ENCODE measurements at places on chromosomes 1 and 21.

GRCh38 chr1:204480515-204480914, 14.1 kb downstream of the PIK3C2B start:
- DNase-seq, result peak; percentile 40

DNA sequence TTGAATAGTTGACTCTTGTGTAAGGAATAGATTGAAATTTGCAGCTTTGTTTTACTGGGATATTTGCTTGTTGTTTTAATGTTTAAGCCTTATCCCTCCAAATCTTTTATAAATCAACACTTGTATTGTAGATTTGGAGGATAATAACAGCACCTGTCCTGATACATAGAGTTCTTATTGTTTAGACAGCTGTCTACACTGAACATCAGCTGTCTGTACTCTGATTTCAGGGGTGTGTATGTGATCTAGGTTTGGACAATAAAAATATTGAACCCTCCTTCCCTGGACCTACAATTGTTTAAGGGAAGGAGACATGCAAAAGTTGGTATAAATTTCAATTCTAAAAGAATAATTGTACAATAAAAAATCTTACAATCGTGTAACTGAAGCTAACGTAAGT, 48.3 kb upstream of the DPH5 start:
- DNase-seq, result no peak

- no peak for DNase-seq
These were observed 32.4 kb upstream of the SRP9 start for GRCh38 chr1:225745273-225745672.

DNA sequence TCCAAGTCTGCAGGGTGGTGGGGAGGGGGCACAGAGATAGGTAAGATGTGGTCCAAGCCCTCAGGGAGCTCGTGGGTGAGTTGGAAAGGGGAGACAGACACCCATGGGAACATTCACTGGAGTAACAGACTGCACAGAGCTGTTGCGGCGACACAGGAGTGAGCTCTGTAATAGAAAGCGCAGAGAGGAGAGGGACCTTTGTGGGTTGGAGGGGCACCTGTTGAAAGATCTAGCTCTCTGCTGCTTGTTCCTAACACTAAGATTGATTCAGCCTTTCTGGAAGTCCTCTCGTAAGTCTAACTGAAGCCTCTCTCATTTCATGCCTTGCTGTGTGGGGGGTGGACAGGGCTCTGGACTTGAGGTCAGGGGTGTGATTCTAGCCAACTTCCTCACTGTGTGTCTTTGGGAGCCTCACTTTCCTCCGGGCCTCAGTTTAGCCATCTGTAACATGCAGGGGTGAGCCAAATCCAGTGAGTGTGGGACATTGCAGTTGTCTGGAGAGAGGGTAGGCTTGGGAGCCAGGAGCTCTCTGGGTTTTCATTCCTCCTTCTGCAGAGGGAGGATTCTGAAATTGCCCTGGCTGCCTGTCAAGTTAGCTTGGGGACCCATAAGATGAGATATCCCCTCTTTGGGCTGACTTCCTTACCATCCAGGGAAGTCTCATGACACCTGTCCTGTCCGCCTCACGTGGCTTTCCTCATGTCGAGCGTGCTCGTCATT, 2.0 kb upstream of the ACOT11 start:
- peak; percentile 7 for DNase-seq

GRCh38 chr1:163834778-163835177, 513.0 kb downstream of the NUF2 start:
- no peak for DNase-seq

GRCh38 chr1:14094611-14095400, 394.8 kb downstream of the PRDM2 start:
- no peak for DNase-seq

DNA sequence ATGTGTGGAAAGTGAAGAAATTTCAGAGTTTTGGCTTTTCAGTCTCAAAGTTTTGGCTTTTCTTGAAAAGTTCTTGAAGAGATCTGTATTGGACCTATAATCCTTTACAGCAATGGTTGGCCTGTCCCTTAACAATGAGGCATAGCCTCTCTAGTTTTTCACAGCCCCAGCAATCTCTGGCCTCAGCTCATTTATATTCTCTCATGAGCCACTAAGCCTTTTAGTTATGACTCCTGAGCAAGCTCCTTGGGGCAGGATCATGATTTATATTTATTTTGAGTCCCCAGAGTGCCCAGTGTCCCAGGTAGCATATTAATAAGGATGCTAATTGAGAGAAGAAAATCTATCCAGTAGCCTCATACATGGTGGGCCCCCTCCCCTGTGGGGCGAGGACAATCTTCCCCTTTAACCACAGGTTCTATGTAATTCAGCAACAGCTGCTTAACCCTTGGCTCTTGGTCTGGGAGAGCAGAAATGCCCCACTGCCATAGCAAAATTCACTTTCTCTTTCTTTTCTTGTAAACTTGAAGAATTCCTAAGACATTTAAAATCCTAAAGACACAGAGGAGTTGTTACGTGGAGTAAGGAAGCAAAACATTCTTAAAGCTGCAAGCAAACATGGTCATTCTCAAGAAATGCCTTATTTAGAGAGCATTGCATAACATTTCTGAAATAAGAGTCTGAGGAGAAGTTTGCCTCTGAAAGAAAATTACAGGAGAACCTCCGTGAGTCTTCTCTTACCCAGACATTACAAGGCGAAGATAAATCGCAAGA, 6.3 kb downstream of the NGF start:
- no peak for DNase-seq

- no peak for DNase-seq
These were observed 1.9 kb downstream of the SAMD13 start for GRCh38 chr1:84303314-84303830.

- DNase-seq, result no peak
These were observed 47.5 kb downstream of the HSF2BP start for GRCh38 chr21:43611598-43612369.

GRCh38 chr1:241061062-241061461, 295.9 kb downstream of the RGS7 start:
- no peak for DNase-seq

GRCh38 chr1:245807954-245808719, 653.4 kb downstream of the KIF26B start:
- DNase-seq, result no peak

DNA sequence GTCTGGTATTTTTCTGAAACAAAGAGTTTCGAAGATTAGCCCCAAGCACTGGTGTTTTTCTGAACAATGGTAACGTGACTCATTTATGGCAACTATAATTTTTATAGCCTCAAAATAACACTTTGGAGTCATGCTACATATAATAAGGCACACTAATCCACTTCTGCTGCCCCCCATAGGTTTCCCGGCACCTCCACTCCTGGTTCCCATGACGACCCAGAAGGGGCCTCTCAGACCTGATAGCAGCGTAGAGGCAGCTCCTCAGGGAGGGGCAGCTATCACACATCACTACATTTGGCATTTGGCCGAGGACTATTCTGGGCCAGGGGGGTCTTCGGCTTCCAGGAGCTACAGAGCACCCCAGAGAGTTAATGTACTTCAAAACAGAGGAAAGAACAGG, 23.3 kb downstream of the CAPN8 start:
- no peak for DNase-seq

- DNase-seq, result no peak
These were observed 83.5 kb upstream of the CDC42BPA start for GRCh38 chr1:227401562-227402342.

- DNase-seq, result no peak
These were observed 140.2 kb upstream of the KCNJ6 start for GRCh38 chr21:38056481-38056880.

GRCh38 chr1:54285815-54286345, 85.9 kb downstream of the MRPL37 start:
- no peak for DNase-seq

DNA sequence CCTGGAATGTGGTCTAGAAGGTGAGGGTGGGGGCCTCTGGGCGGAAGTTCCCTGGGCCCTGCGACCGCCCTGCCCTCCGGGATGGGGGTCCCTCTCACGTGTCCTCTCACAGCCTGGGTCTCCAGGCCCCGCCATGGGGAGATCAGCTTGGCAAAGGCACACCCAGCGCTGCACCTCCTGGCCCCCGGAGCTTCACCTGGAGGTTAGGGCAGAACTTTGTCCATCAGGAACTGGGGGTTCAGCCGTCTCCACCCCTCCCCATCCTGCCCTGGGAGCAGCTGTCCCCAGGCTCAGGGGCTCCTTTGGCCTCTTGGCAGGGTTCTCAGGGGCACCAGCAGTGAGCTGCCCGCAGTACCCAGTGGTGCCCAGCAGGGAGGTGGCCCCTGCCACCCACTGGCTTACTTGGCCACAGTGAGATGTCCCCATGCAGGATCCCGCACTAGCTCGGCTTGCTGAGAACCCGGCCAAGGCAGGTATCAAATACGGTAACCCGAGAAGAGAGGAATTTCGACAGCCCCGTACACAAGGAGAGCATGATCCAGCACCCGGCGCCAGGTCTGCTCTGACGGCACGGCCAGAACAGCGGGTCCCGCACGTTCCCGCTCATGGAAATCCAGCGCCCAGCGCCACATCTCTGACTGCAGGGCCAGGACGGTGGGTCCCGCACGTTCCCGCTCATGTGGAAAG, 36.7 kb downstream of the RRP1 start:
- no peak for DNase-seq

GRCh38 chr1:186828611-186829454, at the start of gene PLA2G4A:
Gene PLA2G4A (plus strand): TSS chr1:186828949. CDS start chr1:186854355, 25,406 bp downstream.
- DNase-seq, result peak; percentile 47

GRCh38 chr1:97743129-97743528, 177.7 kb downstream of the DPYD start:
- no peak for DNase-seq

GRCh38 chr21:46471514-46471913, 12.8 kb downstream of the DIP2A start:
- DNase-seq, result no peak

DNA sequence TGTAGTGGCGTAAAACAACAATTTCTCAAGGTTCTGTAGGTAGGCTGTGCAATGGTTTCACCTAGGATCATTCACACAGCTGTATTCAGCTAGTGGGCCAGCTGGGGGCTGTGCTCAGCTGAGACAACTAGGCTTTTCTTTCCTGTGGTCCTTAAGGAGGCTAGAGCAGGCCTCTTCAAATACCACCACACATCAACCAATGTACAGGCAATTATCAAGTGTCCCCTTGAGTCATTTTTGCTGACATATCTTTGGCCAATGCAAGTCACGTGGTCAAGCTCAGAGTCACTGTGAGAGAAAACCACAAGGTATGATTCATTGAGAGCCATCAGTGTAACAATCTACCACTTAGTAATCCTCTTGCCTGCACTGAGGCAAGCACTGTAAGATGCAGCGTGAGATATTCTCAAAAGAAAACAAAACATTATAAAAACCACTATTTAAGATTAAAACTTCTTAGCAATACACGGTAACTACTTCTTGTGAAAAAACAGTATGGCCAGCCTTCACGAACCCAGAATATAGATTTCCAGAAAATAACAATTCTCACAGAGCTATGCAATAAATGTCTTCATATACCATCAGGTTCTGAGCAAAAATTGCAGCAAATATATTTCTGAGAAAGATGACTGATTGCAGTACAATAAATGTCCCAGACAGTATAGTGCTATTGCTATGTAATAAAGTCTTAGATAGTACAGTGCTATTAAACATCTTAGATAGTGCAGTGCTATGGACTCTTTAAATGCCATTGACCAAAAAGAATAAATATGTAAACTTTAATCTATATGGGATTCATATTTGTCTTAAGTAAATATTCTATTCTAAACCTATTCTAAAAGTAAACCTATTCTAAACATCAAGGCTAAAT, 55.3 kb downstream of the NME7 start:
- DNase-seq, result peak; percentile 46

GRCh38 chr1:69551476-69552324, 16.0 kb upstream of the LRRC7 start:
- DNase-seq, result no peak

DNA sequence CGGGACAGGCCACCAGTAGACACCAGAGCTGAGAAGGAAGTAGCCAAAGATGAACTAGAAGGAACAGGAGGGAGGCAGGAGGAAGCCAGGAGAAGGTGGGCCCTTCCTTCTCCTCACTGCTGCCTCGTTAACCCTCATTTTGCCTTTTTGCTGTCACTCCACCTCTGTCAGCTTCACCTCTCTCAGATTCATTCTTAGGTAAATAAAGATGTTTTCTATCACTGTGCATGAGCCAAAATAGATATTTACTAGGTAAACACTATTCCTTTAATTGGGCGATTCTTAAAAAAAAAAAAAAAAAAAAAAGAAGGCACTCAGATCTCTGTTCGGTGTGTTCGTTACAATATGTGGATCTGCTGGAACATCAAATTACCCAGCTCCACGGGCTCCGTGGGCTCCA, 112.3 kb downstream of the GLUL start:
- no peak for DNase-seq

DNA sequence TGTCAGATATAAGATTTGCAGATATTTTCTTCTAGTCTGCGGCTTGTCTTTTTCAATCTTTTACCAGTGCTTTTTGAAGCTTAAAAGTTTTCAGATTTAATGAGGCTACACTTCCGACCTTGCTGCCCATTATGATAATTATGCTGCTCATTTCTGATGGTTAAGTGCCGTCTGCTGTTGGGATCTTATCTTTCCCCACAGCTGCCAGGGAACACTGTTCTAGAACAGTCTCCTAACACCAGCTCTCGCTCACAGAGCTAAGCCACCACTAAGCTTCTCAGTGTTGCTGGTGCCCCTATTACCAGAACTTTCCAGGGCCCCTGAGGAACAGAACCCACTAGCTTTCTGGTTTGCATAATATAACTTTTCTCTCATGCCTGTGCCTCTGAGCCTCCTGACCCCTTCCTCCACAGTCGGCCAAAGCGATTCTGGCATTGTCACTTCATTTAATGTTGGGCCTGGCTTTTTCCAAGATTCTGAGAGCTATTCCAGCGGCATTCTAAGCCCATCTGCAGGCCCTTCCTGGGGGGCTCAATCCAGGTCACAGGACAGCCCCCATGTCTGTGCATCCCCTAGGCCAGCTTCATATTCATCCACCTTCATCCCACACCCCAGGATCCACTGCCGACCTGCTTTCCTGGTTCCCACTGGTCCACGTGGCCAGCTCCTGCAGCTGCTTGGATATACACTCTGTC, 237.0 kb downstream of the PTPRU start:
- DNase-seq, result no peak

- DNase-seq, result no peak
These were observed 3.9 kb upstream of the RAB4A start for GRCh38 chr1:229266832-229267500.

- DNase-seq, result no peak
These were observed 206.6 kb upstream of the GRIK3 start for GRCh38 chr1:37240897-37241296.

DNA sequence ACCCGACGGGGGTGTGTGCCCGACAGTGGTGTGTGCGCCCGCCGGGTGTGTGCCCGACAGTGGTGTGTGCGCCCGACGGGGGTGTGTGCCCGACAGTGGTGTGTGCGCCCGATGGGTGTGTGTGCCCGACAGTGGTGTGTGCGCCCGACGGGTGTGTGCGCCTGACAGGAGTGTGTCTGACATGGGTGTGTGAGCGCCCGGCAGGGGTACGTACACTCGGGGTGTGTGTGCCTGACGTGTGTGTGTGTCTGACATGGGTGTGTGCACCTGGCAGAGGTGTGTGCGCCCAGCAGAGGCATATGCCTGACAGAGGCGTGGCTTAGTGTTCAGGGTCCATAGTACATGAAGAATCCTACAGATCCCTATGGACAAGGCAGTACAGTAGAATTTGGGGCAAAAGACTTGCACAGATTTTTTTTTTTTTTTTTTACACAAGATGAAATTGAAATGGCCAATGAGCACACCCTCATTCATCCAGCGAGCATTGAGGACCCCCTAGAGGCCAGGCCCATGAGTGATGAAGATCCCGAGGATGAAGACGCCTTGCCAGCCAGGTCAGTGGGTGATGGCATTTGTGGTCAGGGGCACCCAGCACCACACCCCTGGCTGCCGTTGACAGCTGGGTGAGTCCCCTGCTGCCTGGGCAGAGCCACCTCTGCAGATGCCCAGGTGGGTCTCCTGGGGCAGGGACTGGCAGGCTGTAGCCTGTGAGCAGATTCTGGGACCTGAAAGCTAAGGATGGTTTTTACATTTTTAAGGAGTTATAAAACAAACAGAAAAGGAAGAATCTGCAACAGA, 60.1 kb downstream of the ADARB1 start:
- no peak for DNase-seq
